ENCODE measurements at places on chromosomes 2 and 18.

DNA sequence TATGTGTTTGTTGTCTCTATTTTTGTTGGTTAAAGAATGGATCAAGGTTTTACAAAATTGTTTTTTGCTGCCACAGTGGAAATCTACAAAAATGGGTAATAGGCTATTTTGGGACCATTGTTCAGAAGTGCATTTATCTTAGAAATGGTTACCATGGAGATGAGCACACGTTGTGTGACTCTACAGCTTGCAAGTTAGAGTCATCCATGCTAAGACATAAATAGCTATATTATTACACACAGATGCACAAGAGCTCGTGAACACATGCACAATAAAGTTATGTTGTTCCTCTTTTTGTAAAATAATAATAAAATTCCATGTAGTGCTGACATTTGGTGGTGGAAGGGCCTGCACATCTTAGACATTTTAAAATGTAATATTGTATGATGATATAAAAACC lies 15.5 kb upstream of the DUSP19 start:
- DNase-seq, result no peak

DNA sequence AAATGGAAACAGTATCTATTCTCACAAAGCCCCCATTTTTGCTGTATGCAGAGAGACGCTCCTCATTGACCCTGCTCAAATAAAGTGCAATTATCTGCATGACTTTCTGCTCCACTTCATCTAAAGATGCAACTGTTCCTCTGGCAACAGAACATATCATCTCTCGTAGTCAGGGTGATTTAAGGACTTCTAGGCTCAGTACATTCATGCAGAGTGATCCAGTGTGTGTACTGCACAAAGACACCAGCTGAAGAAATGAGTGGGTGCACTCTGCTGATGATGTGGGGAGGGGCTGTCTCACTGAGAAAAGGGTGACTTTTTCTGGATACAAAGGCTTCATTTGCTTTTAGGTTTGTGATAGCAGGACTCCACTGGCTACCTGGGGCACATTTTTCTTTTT lies 355.2 kb downstream of the GALNT13 start:
- no peak for DNase-seq

GRCh38 chr2:189069855-189070619 lies 95.9 kb downstream of the COL3A1 start:
- DNase-seq, result no peak

- no peak for DNase-seq
Measured at GRCh38 chr2:219369447-219369861, 18.3 kb downstream of the DNPEP start.

DNA sequence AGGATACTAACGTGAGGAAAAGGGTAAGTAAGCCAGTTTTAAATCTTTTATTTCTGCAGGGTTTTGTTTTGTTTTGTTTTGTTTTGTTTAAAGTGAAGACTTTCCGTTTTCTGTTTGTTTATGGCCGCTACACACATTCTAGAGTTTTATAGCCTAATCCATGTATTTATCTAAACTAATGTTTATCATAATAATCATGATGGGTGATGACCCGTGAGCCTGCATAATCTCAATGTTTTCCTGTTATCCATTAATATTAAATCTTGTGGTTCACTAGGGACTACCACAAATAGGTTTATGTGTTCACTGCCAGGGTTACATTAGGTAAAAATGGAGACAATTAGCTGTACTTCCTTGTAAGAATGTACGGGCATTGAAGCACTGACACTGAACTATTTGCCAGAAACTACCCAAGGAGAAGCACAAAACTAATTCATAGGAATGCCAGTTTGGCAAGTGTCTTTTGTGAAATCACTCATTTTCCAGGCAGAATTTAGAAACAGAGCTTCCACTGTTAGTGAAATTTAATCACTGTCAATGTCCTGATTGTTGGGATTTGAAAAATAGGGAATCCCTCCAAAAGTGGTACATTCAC lies 574.8 kb downstream of the LRP1B start:
- no peak for DNase-seq

DNA sequence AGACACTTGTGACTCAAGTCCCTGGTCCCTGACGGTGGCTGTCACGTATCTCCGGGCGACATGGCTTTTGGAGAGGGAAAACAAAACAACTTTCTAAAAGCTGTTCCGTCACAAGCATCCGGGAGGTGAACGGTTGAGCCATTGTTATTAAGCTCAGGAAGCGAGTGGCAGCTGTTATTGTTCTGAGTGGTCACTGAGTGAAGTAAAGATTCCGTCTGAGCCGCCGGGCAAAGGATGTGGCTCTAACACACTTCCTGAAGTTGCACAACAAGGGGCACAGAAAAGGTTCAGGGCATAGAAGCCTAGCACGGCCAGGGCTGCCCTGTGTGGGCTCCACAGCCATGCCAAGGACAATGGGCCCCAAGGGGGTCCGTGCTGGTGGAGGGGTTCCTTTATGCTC lies 24.3 kb downstream of the INPP5D start:
- no peak for DNase-seq

- DNase-seq, result no peak
Measured at GRCh38 chr2:69171897-69172525, 159.0 kb downstream of the ANTXR1 start.

DNA sequence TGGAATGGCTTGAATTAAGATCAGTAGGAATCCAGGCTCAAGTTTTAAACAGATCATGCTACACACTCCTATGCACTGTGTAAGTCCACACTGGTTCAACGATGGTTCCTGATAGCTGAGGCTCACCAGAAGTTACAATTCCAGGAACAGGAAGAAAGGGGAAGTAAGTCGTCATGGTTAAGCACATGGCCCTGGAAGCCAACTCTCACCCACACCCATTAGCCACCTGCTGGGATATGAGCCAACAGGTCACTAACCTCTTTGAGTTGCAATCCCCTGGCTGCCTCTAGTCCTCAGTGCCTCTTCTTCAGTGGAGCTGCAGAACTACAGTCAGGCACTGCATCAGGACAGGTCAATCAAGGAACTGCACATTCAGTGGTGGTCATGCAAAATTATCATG lies 133.5 kb downstream of the TMEM182 start:
- no peak for DNase-seq

DNA sequence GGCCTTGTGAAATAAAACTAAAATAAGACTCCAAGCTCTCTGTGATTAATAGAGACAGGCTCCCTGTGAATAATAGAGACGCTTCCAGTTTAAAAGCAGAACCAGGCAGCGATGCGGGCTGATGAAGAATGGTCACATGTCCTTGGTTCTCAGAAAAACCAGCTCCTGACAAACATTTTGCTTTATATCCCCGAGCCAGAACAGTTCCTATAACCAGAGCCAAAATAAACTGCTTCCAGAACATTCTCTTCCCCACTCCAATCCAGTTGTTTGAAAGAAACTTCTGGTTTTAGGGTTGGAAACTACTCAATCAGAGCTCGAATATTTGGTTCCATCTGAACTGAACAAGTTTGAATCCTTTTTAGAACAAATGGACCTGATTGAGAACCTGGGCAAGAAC lies 213.7 kb downstream of the TSN start:
- no peak for DNase-seq

DNA sequence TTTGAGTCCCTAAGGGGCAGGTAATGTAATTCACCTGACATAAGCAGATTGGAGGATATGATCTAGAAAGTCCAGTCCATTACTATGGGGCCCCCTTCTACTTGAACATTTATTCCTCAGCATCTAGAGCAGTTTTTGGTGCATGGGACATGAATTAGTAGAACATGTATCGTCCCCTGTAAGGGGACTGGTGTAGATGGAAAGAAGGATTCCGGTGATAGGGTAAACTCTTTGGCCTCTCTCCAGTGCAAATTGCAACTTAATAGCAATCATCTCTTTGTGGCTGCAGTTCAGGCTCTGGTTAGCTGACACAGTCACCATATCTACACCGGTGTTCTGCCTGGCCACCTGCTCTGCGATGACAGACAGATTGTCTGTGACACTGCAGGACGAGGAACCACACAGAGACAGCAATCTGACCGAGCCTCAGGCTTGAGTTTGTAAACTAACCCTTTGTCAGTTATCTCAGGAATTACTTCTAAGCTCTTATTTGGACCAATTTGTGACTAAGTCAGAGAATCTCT lies 6.4 kb upstream of the SLC8A1 start:
- no peak for DNase-seq

DNA sequence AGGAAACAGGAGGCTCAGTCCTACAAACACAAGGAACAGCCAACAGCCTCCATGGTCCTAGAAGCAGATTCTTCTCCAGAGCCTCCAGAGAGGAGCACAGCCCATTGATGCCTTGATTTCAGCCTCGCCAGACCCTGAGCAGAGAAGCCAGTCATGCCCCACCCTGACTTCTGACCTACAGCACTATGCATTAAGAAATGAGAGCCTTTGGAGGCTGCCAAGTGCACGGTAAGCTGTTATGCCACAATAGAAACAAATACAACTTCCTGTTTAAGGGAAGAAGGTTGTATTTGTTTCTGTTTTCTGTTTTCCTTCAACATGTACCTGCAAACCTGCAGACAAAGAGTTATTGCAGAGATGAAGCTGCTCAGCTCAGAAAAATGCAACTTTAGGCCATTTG lies 181.3 kb upstream of the AGAP1 start:
- no peak for DNase-seq

GRCh38 chr2:149015501-149015900 lies 23.0 kb upstream of the LYPD6B start:
- DNase-seq, result no peak

- no peak for DNase-seq
Measured at GRCh38 chr2:105187531-105187930, 54.0 kb upstream of the GPR45 start.

DNA sequence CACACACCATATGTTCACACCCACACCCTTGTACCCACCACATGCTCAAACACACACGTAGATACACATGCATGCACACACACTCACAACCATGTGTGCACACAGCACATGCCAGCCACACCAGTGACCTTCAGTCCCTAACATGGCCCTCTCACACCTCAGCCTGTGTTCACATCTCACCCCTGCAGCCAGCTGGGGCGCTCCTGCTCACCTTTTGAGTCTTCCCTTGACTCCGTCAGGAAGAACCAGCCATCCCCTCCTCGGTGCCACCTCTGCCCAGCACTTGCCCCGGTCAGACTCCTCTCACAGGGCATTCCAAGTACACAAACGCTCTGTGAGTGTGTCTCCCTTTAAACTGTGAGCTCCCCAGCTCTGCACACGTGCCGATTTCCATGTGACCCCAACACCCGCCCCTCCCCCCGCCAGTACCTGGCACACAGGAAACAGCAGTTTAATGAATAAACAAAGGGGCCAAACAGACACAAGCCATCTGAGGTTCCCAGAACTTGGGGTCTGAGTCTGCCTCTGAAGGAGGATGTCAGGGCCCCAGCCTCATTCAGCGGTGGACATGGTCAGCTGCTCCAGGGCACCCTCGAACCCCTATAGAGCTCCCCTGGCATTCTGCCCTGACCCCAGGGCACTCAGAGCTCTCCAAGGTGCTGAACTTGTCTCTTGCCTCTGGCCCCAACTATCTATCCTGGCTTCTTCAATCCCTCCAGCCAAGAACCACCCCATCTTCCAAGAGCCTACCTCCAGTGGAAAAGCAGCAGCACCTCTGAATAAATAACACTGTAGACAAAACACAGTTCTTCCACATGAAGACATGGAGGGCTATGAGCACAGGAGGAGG lies 252.9 kb downstream of the ATAD2B start:
- no peak for DNase-seq

- DNase-seq, result no peak
Measured at GRCh38 chr18:25455646-25456045, 103.7 kb upstream of the ZNF521 start.

- DNase-seq, result no peak
Measured at GRCh38 chr2:118718921-118719320, 128.5 kb downstream of the EN1 start.

DNA sequence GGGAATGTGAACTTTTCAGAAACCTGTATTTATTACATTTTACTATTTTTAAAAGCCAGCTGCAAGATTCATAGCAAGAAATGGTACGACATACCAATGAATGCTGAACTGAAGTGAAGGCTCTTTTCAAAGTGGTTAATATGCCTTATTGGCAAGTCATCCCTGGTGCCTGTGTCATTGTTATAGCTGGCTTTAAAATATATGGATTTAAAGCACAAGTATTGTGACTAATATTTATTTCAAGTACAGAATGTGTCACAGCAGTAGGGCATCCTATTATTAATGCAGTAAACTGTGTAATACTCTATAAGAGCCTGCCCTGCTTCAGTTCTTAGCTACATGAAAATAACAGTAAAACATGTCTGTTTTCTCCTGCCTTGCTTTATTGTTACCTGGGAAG lies 10.8 kb downstream of the TSHZ1 start:
- DNase-seq, result no peak

GRCh38 chr2:8567469-8568260 lies 114.2 kb upstream of the ID2 start:
- DNase-seq, result no peak

DNA sequence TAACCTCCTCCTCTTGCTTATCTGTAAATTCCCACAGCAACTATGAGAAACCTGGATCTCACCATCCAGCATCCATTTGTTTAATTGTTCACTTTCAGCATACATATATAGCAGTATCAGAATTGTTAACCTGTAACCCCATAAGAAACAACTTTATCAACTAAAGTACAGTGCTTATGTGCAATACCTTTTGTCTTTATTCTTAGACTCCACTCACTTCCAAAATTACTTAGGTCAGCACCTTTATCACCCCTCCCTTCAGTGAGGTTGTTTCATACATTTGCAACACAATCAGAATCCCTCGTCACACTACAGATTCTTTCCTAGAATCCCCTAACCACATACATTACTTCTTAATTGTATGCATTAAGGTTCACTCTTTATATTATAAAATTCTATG lies 225.9 kb upstream of the NCKAP5 start:
- DNase-seq, result no peak

GRCh38 chr2:97991081-97991856 lies 4.5 kb downstream of the TMEM131 start:
- DNase-seq, result no peak

DNA sequence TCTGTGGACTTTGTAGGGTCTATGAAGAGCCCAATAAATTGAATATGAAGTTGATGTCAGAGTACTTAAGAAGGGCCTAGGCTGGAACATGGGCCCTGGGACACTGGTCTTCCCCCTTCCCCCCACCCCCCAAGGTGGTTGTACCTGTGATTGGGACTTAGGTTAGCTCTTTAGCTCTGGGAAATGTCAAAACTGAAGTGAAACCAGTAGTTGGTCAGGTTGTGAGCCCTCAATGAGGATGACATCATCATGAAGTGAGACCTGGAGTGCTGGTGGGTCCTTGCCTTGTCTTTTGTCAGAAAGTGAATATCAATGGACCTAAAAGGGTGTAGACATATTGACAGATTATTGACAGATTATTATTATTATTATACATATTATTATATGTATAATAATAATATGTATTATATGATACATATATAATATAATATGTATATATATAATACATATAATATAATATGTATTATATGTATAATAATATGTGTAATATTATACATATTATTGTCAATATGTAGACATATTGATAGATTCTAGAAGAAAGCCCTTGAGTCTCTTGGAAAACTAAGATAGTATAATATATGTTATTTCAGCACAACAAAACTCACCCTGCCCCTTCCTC lies 5.4 kb downstream of the MARS2 start:
- no peak for DNase-seq

GRCh38 chr18:49936821-49937220 lies 123.5 kb upstream of the ACAA2 start:
- no peak for DNase-seq

GRCh38 chr2:25076749-25077148 lies 34.9 kb downstream of the EFR3B start:
- no peak for DNase-seq

Data from mesothelial cell of epicardium (in vitro differentiated cells).